ENCODE measurements at places on chromosomes 3 and 15.
A peak's percentile ranks its signal among the peaks of the same experiment; 100 is the strongest.

DNA sequence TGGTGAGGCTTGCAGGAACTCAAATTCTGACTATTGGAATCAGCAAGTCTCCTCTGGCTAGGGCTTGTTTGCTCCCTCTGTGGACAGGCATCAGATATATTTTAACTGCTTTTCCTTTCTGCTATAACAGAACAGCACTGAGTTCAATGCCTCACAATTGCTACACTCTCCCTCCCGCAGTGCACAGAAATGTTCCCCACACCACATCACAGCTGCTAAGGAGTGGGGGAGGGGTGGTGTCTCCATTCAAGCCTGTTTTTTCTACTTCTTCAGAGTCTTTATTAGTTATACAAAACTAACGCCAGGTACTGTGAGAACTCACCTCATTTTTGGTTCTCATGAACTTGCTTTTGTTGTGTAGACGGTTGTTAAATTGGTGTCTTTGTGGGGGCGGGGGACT is 68.5 kb downstream of the BCHE start:
- DNase-seq: no peak

DNA sequence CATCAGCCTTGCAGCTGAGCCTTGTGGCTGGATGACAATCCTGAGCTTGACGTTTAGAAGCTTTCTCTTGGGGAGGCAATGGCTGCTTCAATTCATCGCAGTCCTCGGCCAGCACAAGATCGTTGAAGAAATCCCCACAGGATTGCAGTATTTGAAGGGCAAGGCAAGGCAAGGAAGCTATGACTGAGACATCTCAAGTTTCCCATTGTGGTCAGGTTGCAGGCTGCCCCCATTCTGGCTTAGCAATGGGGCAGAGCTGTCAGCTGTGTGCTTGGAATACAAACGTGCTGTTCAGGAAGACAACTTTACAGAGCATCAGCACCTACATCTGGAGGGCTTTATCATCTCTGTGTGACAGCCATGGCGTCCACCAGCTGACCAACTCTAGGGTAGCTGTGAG is 275.9 kb upstream of the TBL1XR1 start:
- no peak for DNase-seq

- DNase-seq: no peak
These were observed 338.9 kb upstream of the CFAP20DC start for GRCh38 chr3:59388555-59389270.

DNA sequence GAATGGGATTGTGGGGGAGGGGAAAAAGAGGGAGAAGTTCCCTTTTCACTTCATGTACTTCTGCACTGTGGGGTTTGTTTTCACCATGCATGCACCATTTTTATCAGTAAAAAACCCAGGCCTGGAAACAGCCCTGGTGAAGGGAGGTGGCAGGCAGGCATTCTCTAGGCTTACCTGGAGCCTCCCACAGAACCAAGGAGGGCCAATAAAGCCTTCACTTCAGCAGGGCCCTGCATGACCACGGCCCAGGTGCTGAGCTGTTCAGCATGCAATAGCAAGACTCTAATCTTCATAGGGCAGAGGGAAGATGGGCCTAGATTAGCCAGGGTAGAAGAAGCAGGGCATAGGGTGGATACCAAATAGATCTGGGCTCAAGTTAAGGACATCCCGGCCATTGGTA is 49.6 kb downstream of the SCN5A start:
- DNase-seq: no peak

DNA sequence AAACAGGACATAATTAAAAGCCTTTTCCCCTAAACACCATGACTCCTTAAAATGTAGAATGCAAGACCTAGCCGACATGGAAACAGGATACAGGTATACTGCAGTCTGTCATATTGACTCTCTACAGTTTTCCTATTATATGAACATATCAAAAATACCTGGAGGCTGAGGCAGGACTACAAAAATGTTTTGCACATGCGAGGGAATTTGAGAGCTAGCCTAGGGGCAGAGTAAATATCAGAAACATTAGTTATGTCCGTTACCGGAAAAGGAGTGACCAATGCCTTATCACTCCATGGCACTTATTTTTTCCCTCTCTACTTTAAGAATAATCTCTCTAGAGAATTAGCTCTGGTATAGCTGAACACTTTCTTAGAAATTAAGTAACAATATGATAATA is 732.3 kb downstream of the TUSC7 start:
- DNase-seq: no peak

GRCh38 chr15:41416128-41416741 is 660 bp upstream of the RTF1 start:
- no peak for DNase-seq

DNA sequence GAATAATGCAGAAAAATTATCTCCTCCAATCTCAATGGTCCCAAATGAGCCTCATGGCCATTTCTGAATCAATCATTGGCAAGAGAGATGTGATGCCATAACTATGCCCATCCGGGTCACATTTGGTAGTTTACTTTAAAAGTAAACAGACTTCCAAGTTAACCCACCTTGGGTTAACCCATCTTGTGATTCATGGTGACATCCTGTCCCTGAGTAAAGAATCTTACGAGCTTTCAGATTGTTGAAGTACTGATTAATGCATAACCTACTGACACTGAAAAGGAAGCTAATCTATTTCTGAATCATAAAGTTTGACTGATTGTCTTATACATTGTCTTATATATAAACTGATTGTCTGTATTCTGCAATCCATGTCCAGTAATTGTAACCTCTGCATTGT is 467.2 kb upstream of the AGTR1 start:
- no peak for DNase-seq

DNA sequence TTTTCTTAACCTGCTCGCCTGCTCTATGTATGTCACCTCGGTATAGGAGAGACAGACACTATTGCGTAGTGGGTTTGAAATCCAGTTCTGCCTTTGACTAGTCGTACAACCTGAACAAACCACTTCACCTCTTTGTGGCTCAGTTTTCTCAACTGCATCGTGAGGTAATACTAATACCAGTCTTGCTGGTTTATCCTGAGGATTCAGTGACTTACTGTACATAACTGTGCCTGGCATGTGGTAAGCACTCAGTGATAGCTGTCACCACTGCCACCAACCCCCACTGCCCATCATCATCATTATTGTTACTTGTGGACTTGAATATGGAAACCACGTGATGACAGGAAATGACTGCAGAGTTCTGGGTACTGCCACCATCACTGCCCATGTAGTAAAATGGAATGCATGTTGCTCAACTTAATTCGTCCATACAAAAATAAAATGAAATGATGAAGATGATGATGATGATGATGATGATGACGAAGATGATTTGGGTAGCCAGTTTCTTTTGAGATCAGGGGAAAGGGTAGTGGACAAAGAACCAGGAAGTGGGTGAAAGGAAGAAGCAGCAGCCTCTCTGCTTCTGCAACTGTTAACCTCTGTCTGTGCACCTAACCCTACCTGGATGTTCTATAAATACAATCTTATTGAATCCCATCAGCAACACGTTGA is 228.1 kb downstream of the FEZF2 start:
- DNase-seq: no peak

DNA sequence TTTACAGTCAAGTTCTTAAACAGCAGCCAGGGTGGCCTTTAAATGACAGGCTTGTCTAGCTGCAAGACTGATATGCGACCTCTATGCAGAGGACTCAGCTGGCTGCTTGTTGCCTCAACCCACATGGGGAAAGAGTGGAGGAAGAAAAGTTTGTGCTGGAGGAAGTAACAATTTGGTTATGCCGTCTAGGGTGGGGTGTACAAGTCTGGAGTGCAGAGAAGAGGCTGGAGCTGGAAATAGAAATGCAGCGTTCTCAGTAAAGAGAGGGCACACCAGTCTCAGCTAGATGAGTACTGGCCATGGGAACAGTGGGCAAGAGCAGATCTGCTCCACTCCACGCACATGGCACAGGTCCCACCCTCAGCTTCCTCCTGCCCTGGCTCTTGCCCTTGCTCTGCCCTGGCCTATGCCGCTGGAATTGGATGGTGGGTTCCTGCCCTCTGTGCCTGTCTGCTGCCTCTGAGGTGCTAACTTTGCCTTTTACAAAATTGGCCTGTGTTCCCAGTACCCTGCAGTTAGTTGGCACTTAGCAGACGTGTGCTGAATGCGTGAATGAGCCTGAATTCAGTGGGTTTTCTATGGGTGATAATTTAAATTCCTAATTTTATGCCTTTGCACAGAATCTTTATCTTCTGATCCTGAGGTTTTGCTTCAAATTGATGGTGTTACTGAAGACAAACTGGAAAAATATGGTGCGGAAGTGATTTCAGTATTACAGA is 59.7 kb upstream of the FURIN start:
- no peak for DNase-seq

GRCh38 chr15:75821786-75822345 is 21.4 kb upstream of the UBE2Q2 start:
- no peak for DNase-seq

GRCh38 chr3:139519998-139520737 is 19.4 kb downstream of the RBP1 start:
- peak; percentile 64 for DNase-seq

DNA sequence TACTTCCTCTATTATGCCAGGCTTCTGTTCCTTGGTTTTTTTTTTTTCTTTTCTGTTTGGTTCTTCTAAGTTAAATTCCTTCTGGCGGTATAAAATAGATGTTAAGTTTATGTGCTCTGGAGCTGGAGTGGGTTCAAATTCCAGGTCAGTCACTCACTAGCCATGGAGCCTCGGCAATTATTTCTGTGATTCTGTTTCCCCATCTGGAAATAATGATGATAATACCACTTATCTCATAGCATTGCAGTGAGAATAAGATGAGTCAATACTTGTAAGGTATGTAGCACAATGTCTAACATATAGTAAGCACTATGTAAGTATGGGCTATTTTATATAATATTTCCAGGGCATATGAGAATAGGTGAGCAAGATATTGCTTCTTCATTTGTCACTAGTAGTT is 33.2 kb upstream of the ZDHHC23 start:
- peak; percentile 75 for DNase-seq

DNA sequence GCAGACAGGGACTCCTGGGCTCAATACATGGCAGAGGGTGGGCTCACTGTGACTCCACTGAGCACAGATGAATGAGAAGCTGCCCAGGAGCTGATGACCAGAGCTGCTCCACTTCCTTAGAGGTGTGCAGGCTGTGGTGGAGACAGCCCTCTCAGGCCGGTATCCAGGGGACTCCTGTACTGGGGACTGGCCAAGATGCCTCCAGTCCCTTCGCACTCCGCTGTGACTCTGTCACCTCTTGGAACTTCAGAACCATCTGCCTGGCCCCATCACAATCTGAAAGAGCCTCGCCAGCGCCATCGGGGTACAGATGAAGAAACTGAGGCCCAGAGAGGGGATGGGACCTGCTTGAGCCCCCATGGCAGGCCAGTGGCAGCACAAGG is 111.2 kb downstream of the ETFA start:
- DNase-seq: no peak

DNA sequence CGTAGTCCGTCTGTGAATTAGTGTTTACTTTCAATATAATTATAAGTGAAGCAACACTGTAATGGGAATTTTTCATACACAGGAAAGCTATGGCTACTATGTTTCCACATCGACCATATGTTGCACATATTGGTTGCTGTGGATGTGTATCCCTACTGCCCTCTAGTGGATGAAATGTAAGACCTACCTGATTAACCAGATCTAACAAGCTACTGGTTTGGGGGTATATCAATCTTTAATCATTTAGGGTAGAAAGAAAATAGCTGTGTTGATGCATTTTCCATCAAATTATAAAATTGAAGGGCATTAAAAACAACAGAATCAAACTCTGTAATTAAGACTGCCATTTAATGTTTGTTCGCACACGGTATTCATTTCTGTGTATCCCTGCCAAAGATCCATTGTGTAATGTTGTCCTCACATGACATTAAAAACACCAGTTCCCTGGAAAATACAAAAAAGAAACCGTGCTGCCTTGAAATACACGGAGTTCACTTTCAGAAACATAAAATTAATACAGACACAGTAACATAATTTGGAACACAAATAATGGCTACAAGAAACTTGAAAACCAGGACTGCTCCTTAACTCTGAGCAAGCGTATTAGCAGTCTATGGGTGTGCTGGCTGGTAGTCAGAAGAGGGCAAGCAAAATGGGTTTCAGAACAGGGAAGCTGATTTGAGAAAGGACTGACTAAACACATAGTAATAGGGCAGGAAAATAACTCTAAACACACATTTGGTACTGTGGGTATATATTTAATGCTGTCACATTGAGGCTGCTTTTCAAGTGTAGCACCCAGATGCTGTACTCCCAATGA is 125.1 kb downstream of the TIGIT start:
- peak; percentile 81 for DNase-seq

DNA sequence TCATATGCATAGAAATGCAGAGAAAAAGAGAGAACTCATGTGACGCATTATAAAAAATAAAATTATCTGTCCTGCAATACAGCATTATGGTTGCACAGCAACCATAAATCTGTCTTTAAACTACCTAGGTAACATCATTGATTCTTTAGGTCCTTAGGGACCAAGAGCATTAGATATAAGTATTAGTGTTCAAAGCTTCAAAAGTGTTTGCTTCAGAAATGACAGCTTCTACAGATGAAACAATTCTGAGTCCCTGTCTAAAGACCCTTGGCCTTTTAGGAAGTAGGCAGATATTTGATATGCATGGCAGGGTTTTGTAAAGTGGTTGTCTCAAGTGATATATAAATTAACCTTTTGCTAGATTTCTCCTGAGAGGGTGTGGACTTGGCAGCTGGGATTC is 454.2 kb downstream of the GBE1 start:
- no peak for DNase-seq

- DNase-seq: no peak
These were observed 147.9 kb upstream of the GAP43 start for GRCh38 chr3:115475178-115476041.

DNA sequence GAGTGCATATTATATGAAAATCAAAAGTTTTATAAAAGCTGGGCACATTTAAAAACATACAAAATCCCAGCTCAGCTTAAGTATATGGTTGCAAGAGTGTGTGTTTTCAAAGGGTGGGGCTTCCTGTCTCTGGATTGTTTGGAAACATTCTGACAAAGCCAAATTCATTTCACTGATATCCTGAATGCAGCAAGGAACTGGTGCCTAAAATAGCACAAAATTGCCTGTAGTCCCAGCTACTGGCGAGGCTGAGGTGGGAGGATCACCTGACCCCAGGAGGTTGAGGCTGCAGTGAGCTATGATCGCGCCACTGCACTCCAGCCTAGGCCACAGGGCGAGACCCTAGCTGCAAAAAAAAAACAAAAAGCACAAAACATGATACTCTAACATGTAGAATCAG is 13.0 kb upstream of the TJP1 start:
- DNase-seq: peak; percentile 36
